ENCODE measurements at places on chromosomes 6 and 20. TPM values are rescaled to one million over a fixed set of nuclear protein-coding genes. Genes with fewer than 3 reads are reported as not detected.

The ACSS1 gene
- 27.7 TPM for total RNA-seq

The BPIFB2 gene
- total RNA-seq = 0.26 TPM

The B3GAT2 gene
- total RNA-seq = 0.05 TPM

The ATAT1 gene
- total RNA-seq = 11.4 TPM

The CLPSL2 gene
- total RNA-seq = not detected

DNA sequence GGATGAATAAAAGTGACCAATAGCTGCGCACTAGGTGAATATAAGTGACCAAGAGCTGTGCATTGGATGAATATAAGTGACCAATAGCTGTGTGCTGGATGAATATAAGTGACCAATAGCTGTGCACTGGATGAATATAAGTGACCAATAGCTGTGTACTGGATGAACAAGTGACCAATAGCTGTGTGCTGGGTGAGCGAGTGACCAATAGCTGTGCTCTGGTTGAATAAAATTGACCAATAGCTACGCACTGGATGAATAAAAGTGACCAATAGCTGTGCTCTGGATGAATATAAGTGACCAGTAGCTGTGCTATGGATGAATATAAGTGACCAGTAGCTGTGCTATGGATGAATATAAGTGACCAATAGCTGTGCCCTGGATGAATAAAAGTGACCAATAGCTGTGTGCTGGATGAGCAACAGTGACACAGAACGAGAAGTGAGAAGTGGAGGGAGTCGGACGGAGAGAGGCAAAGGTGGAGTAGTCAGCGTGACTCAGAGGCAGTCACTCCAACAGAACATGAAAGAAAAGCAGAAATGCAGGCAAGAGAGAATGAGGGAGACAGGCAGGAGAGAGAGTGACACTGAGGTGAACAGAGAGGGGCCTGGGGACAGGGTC lies 38.5 kb downstream of the RBM38 start:
- H3K4me3 ChIP-seq = no peak overlapping the region
- no peaks in the 10 kb centered on the region for H3K27me3 ChIP-seq
- no peaks in the 10 kb centered on the region for H3K36me3 ChIP-seq
- H3K27ac ChIP-seq = no peak overlapping the region

DNA sequence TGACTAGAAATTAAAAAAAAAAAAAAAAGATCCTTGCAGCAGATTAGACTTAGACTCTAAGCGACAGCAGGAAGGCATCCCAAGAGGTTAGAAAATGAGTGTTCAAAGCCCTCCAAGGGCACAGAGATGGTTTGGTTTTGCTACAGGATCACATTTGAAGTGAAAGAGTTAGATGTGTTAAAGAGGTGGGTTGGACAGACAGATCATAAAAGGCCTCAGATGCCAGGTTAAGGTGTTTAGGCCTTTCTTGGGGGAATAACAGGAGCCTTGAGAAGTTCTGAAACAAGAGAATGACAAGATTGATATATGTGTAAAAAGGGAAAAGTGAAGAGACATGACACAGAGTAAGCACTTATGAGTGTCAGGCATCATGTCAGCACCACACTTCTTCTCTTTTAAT lies 107.5 kb downstream of the FYN start:
- H3K36me3 ChIP-seq = no peaks in the 10 kb centered on the region
- H3K27ac ChIP-seq = no peak overlapping the region
- H3K4me1 ChIP-seq = peaks cover 9% of the 10 kb centered on the region
- no peak overlapping the region for H3K4me3 ChIP-seq
- DNase-seq = no peak
- no peaks in the 10 kb centered on the region for H3K27me3 ChIP-seq

GRCh38 chr20:40689100-40689942 lies at the start of gene MAFB:
Gene MAFB, minus strand, starts transcription at chr20:40689236. Its CDS starts 386 bp downstream, at chr20:40688850.
- peaks cover 9% of the 10 kb centered on the region for H3K4me1 ChIP-seq
- H3K27me3 ChIP-seq = peaks cover 4% of the 10 kb centered on the region
- peak within 1 kb of the TSS; percentile 92 for H3K27ac ChIP-seq
- peak within 1 kb of the TSS; percentile 59 for H3K4me3 ChIP-seq

DNA sequence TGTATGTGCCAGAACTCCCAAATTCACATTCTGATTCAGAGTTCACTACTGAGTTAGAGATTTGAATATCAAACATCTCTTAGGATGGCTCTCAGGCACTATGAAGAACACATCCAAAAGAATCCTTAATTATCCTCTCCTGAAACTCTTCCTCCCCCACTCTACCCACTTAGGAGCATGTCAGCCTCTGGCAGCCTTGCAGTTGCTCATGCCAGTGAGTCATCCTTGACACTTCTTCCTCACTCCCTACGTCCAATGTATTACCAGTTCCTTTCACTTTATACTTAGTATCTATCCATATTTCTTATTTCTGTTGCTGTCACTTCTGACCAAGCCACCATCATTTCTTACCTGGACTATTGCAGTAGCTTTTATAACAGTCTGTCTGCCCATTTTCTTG lies 192.0 kb upstream of the IMPG1 start:
- H3K27ac ChIP-seq = no peak overlapping the region
- H3K4me1 ChIP-seq = no peaks in the 10 kb centered on the region
- no peaks in the 10 kb centered on the region for H3K36me3 ChIP-seq
- no peak overlapping the region for H3K4me3 ChIP-seq
- H3K27me3 ChIP-seq = no peaks in the 10 kb centered on the region

GRCh38 chr6:85516168-85516567 lies 66.3 kb downstream of the NT5E start:
- H3K4me1 ChIP-seq = no peaks in the 10 kb centered on the region
- no peaks in the 10 kb centered on the region for H3K36me3 ChIP-seq
- no peak for DNase-seq
- no peak overlapping the region for H3K4me3 ChIP-seq
- no peaks in the 10 kb centered on the region for H3K27me3 ChIP-seq
- no peak overlapping the region for H3K27ac ChIP-seq

DNA sequence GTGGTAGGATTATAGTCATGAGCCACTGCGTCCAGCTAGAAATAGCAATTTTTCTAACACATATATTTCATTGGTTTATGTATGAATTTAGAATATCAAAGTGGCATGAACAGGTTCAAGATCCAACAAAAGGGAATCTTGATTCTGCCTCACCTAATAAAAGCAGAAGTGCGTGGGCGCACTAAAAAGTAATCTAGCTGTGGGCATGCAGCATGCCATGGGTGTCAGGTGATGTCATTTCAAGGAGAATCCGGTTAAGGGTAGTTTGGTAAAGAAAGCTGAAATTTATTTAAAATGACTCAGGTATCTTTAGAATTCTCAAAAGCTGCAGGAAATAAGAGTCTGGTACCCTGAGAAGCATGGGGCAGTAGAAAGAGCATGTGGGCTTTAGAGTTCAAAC lies 17.6 kb downstream of the LRRN4 start:
- H3K36me3 ChIP-seq = no peaks in the 10 kb centered on the region
- no peak overlapping the region for H3K27ac ChIP-seq
- H3K27me3 ChIP-seq = no peaks in the 10 kb centered on the region
- H3K4me1 ChIP-seq = no peaks in the 10 kb centered on the region
- no peak overlapping the region for H3K4me3 ChIP-seq

DNA sequence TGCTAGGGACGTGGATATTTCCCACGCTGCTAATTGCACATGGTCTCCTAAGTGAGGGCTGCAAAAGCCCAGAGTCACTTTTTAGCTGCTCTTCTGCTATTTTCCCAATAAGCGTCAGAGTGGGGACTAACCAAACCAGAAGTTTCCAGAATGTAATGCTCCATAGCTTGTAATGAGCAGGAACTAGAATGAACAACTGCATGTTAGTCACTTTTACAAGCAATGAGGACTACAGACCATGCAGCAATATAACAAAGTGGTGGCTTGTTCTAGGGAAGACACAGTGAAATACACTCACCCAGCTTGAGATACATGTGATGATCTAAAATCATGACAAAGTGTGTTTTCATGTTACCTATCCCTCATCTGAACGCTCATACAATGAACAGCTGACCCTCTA lies 314.1 kb upstream of the SGK1 start:
- H3K4me1 ChIP-seq = peaks cover 2% of the 10 kb centered on the region
- no peak overlapping the region for H3K27ac ChIP-seq
- H3K4me3 ChIP-seq = no peak overlapping the region
- H3K36me3 ChIP-seq = no peaks in the 10 kb centered on the region
- H3K27me3 ChIP-seq = no peaks in the 10 kb centered on the region
- DNase-seq = no peak

GRCh38 chr6:18101271-18101670 lies 21.2 kb downstream of the NHLRC1 start:
- no peaks in the 10 kb centered on the region for H3K27me3 ChIP-seq
- H3K27ac ChIP-seq = no peak overlapping the region
- no peak overlapping the region for H3K4me3 ChIP-seq

DNA sequence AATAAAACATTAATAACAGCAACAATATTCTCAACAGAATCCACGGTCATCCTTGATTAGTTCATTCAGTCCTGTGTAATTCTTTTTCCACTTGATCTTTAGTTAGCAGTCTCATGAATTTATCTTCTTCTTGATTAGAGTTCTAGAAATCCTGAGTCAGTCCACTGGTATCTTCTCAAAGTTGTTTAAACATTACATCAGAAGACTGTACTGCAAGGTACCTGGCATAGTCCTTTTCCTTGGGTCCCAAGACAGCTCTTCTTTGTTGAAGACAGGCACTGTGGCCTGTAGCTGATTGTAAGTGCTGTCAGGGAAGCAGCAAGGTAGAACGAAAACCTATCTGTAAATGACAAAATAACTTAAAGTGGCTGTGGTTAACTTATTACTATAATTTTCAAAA lies 11.8 kb downstream of the MAP3K4 start:
- no peaks in the 10 kb centered on the region for H3K36me3 ChIP-seq
- no peak overlapping the region for H3K27ac ChIP-seq
- DNase-seq = no peak

- no peaks in the 10 kb centered on the region for H3K4me1 ChIP-seq
- no peak overlapping the region for H3K27ac ChIP-seq
- DNase-seq = no peak
- H3K36me3 ChIP-seq = no peaks in the 10 kb centered on the region
- H3K27me3 ChIP-seq = no peaks in the 10 kb centered on the region
These were observed 54.6 kb upstream of the AKAP12 start for GRCh38 chr6:151185148-151185547.

GRCh38 chr6:76466286-76466685 lies 393.8 kb upstream of the IMPG1 start:
- H3K4me3 ChIP-seq = no peak overlapping the region
- no peaks in the 10 kb centered on the region for H3K27me3 ChIP-seq
- no peak overlapping the region for H3K27ac ChIP-seq
- DNase-seq = no peak
- H3K36me3 ChIP-seq = no peaks in the 10 kb centered on the region

- no peak overlapping the region for H3K4me3 ChIP-seq
- H3K27ac ChIP-seq = no peak overlapping the region
- peaks cover 15% of the 10 kb centered on the region for H3K4me1 ChIP-seq
- no peak for DNase-seq
These were observed 18.3 kb downstream of the ZMYND8 start for GRCh38 chr20:47338131-47338628.
